ENCODE measurements at places on chromosomes 3 and 15.

- no peak for DNase-seq
These were observed 19.2 kb upstream of the TKT start for GRCh38 chr3:53274938-53275605.

DNA sequence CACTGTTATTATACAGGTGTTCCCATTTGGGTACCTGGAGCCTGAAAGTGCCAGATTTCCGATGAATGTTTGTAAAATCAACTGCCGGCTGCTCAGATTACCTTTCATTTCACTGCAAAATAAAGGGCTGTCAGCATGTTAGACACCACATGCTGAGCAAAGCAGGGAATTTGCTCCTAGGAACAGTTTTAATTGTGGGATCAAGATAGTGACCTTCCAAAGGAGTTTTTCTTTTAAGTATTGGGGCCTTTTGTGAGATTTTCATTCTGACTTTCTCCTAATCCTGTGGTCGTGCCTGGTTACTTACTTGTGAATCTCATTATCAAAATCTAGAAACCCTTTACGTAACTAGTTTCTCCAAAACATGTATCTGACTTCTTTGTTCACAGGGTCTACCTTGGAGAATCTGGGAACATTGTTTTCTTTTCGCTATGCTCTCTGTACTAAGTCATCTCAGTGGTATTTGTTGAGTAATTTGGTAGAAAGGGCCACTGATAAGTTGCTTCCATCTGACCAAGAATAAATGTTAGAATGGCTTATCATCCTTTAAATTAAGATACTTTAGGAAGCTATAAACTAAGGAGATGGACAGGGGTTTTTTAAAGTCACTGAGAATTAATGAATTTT lies 40.8 kb upstream of the LRTM1 start:
- no peak for DNase-seq

GRCh38 chr3:85570819-85571218 lies 612.0 kb downstream of the CADM2 start:
- DNase-seq = no peak

DNA sequence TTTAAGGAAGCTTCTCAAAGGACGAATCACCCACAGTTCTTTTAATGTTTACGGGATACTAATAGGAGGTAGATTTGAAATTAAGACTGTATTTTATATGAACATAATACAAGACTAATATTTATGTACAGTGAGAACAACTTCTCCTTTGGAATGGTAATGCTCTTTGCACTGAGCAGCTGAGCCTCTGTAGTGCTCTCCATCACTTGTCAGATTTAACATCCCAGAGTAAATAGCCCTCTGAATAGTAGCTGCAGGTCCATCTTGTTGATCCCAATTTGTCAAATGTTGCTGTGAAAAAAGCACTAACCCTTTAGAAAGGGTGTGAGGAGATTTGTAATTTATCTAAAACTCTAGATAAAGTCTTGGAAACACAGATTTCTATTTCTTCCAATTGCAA lies 351.4 kb upstream of the KCNMB2 start:
- no peak for DNase-seq

DNA sequence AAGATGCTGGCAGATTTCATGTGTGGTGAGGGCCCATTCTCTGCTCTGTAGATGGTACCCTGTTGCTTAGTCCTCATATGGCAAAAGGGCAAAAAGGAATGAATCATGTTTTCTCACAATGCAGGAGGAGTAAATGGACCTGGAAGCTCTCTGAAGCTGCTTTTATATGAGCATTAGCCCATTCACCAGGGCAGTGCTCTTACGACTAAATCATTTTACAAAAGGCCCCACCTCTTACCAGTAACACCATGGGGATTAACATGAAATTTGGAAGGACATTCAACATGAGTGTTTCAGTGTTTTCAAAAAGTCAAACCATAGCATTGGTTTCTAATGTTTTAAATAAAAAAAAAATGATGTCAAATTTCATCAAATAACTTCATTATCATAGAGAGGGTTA lies 495.7 kb upstream of the CBLB start:
- no peak for DNase-seq

DNA sequence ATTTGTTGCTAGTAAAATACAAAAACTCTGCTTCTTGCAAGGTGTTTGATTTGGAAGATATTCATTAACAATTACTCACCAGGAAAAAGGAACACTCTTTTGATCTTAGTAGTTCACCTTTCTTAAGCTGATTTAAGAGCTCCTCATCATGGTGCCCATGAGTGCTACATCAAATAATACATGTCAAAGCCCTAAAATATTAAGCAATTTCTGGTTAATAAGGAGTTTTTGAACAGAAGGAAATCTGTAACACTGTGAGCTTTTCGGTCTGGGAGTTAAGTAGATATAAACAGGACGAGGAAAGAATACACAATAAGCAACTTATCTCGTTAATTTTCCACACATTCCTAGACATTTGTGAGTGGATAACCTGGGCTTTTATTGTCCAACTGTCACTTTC lies 83.9 kb upstream of the DCBLD2 start:
- DNase-seq = no peak

DNA sequence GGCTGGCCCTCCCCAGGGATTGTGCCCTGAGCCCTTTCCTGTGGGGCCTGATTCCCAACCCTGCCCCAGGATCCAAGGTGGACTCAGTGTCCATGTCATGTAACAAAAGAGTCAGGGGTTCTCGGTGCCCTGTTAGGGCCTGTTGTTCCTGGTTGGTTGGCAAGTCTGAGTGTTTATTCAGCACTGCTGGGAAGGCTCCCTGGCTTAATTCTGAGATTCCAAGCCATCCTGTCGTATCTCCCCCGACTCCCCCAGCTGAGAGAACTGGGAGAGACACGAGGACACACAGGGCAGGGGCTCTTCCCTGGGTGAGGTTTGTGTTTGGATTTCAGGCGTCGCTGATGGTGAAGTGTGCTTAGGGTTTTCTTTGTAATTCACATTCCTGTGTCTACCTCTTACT lies 78.3 kb downstream of the EEFSEC start:
- DNase-seq = no peak

DNA sequence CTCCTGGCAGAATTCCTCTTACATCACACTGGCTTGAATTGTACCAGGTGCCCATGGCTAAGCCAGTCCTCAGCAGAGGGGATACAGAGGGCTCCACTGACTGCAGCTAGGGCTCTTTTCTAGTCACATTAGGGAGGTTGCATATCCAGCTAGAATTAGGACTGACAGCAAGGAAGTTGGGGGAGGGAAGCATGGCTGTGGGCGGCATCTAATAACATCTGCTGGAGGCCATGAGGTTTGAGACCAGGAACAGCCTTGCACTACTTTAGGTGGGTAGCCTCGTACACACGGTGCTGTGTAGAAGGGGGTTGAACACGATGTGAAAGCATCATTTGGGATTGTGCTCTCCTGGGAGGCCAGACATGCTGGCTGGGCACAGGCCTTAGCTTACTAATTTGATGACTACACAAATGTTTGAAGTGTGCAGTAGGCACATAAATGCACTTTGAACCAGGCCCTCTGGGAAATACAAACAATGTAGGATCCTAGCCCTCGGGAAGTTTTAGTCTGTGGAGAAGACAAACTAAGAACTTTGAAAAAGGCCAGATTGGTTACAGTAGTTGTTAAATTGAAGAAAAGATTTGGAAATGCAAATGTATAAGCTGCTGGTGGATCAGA lies 30.2 kb downstream of the CHCHD6 start:
- no peak for DNase-seq

GRCh38 chr15:69979783-69980182 lies 117.9 kb downstream of the TLE3 start:
- DNase-seq = peak; percentile 71

GRCh38 chr3:71118436-71118835 lies 465.1 kb downstream of the FOXP1 start:
- DNase-seq = no peak

- no peak for DNase-seq
These were observed 133.7 kb upstream of the BCL6 start for GRCh38 chr3:187878772-187879518.

GRCh38 chr3:77380136-77380535 lies 340.2 kb downstream of the ROBO2 start:
- no peak for DNase-seq

GRCh38 chr3:162138509-162138908 lies 641.9 kb downstream of the OTOL1 start:
- no peak for DNase-seq

- no peak for DNase-seq
These were observed 5.7 kb downstream of the ESYT3 start for GRCh38 chr3:138440121-138440521.

GRCh38 chr3:141486496-141486745 lies 406 bp upstream of the RASA2 start:
- DNase-seq = no peak

DNA sequence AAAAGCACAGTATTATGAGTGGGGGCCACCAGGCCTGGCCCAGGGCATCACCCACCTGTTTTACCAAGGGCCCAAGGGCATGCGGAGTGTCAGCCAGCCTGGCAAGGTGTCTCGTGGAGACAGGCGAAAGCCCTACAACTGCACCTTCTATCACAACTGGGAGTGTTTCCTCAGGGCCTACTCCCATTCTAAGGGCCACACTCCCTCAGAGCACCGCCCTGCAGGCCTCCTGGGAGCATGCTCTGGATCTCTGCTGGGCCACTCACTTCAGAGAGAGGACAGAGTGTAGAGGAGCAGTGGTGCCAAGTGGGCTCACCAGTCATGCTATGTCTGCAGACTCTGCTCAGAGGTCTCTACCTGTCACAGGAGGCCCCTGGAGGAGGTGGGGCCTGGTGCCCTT lies 21.2 kb upstream of the CLK3 start:
- DNase-seq = no peak

DNA sequence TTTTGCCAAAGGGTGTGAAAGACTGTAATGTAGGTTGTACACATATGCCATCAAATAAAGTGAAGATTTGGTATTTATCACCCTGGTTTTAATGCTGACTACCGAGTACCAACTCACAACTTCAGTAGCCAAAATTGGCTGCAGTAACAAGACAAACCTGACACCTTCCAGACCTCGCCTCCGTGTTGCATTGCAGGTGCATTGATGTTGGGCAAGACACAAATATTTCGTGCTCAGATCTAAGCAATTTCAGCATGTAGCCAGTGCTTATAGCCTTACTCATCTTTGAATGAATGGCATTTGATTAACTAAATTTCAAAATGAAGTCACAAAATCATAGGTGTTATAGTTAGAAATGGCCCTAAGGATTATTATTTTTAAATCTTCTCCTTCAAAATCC lies 400.2 kb downstream of the SOX2 start:
- no peak for DNase-seq

GRCh38 chr3:178494386-178494785 lies 41.9 kb upstream of the KCNMB2 start:
- DNase-seq = no peak
